ENCODE measurements at places on chromosomes 7 and 10.

DNA sequence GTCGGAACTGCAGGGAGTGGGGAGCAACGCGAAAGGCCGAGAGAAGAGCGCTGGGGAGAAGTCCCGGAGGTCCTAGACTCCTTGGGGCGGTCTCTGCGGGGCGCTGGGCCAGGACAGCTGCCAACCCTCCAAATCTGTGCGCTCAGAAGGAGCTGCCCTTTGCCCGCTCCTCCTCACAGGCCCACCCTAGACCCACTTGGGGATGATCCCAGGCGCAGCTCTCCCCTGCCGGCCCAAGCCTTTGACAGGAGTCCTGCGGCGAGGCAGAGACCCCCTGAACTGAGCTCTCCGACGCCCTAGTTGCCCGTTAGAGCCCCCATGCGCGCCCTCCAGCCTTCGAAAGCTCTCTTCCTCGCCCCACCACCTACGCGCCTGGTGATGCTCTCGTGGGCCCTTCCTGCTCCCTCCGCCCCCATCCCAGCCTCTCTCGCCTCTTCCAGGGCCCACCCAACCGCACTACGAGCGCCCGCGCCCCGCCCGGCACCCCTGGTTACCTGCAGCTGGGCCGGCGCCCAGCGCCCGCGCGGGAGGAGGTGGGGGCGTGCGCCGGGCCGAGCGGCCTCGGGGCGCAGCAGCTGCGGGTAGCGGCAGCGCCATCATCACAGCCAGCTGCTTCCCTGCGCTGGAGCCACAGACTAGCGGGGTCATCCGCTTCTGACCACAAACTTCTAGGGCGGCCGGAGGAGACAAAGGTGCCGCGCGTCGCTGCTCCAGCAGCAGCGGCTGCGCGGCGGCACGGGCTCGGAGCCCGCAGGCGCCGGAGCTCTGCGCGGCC is 353.4 kb downstream of the DNAJB6 start:
- peak; percentile 30 for DNase-seq

- DNase-seq, result no peak
These were observed 142.6 kb upstream of the ASAH2 start for GRCh38 chr10:50393784-50394467.

GRCh38 chr7:1211611-1212010 is 21.1 kb upstream of the UNCX start:
- no peak for DNase-seq

DNA sequence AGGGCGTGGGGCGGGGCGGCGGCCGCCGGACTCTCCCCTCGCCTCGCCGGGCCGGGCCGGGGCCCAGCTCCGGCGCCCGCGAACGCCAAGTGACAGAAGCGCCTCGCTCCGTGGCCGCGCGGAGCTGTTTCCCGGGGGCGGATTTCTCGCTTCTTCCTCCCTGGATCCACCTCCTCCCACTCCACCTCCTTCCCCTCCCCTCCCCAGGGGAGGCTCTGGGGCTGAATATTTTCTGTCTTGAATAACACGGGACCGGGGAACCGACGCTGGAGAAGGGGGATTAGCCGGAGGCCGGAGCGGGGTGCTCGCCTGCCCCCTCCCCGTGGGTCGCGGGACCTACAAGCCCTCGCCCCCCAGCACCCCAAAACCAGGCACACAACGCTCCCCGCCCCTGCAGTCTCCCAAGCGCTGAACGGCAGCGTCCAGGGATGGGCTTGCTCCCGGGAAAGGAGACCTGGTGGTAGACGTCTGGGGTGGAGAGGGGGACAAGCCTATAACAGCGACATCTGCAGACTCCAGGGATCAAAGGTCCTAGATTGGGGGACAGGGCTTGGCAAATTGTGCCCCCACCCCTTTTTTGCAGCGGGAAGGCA is at the start of gene ARHGAP21:
Gene ARHGAP21 (minus strand): TSS at position 100 of the 593 bp plus-strand sequence. CDS start 1,988 bp downstream, outside the sequence.
- peak; percentile 52 for DNase-seq

DNA sequence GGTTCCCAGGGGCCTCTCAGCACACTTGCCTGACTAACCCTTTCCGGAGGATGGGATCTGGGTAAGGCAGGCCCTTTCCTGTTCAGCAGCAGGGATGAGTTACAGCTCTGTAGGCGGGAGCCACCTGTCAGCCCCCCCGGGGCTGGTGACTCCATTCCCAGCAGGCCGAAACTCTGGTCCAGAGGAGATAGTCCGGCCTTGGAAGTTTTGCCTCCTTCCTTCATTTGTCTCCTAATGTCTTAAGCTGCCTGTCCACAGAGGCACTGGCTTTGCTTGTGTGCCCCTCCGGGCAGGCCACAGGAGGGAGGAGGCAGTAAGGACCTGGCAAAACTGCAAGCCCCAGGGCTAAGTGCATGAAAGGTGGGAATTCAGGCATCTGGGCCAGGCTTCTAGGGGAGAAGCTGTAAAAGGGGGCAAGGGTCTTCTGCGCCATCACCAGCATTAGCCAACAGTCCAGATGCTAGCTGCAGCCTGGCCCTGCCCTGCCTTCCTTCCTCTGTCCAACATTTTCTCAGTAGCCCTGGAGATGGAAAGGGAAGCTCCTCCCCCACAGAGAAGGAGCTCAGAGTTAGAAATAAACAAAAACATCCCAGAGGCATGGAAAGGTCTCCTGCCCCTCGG is 1.2 kb downstream of the ADIRF start:
- no peak for DNase-seq

DNA sequence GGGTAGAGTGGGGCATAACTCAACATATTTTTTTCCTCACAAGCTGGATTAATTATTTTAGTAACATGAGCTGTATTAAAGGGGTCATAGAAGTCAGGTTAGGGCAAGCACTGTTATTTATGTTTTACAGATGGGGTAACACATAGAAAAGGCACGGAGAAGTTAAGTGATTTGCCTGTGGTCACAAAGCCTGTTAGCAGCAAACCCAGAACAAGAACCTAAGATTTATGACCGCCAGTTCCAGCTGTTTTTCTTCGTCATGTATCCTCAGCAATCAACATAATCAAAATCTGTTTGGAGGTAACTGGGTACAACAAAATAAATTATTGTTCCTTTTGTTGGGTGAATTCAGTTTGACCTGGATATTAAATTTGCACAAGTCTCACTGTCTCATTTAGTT is 57.2 kb upstream of the BET1 start:
- DNase-seq, result no peak

- no peak for DNase-seq
These were observed 126.9 kb downstream of the VIPR2 start for GRCh38 chr7:159017741-159018140.

GRCh38 chr10:117135026-117135372 is 3.1 kb downstream of the VAX1 start:
- no peak for DNase-seq

- no peak for DNase-seq
These were observed 26.5 kb downstream of the GTF2IRD1 start for GRCh38 chr7:74479961-74480829.

- DNase-seq, result no peak
These were observed 15.2 kb downstream of the ITPRID1 start for GRCh38 chr7:31529103-31529502.

DNA sequence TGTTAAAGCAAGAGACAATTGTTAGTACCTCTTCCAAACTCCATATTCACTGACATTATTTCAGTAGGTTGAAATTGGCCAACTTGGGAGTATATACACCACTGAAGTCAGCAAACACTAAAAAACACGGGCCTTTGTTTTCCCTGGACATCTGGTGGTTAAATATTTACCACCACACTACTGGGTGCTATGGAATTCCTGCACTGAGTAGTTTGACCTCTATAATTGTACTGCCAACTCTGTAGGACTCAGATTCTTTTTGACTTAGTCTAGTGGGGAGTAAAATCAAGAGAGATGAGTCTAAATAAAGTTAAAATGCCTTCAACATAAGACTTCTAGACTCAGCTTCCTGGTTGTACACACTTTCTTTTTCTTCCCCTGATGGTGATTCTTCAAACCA is 41.3 kb upstream of the TES start:
- DNase-seq, result no peak

DNA sequence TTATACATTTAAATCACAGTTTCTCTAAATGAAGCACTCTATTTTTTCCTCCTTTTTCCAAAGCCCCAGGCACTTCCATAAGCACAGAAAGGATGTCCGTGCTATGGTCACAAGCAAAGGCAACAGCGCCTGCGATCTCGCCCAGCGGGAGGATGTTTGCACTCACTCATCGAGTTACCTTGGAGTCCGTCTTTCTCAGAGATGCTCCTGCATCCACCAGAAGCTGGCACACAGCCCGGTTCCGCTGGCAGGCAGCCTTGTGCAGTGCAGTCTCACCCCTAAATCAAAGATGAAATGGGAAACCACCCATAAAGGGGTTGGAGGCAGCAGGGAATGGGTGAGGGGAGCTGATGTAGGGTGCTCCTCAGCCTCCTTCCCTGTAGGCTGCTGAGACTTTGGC is 51.9 kb upstream of the PTN start:
- peak; percentile 55 for DNase-seq

GRCh38 chr7:85239109-85239508 is 52.3 kb upstream of the SEMA3D start:
- DNase-seq, result no peak

GRCh38 chr7:66928388-66928787 is 7.4 kb downstream of the TMEM248 start:
- no peak for DNase-seq

DNA sequence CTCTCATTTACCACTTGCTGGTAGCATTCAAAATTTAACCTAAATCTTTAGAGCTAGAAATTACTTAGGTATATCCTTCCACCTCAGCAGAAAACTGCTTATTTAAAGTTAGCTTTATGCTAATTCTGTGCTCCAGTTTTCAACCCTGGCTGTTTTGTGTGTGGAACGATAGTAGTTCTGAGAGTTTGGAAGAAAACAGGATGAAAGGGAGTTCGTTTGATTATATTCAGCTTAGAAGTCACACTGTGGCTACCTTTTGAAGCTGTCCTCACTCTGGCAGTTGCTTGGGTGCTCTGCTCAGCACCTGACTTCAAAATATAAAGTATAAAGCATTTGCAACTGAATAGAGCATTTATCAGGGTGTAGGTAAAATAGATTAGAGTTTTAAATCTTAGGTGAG is 2.6 kb upstream of the ASCC1 start:
- no peak for DNase-seq

DNA sequence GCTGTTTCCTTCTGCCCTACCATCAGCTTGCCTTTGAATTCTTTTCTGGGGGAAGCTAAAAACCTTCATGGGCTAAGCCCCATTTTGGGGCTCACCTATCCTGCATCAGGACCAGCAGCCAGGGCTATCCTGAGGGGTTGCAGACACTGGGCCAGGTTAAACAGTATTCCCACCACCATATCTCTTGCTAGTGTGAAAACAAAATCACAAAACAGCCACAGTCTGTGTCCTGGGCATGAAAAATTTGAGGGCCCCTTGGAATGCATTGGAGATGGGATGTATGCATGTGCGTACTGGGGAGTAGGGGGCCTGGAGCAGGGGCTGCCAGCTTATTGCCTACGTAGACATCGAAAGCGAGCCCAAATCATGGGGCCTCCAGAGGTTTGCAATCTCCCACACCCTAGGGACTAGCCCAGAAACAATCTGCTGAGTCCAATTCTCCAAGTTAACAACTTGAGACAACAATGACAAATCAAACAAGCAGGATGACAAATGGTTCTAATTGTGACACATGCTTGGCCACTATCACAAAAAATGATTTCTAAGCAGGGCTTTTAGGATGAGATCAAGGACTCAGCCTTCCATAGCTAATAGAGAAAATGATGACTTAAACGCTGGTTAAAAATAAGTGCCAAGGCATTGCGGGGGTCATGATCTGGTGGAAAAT is 557.1 kb downstream of the KCNMA1 start:
- DNase-seq, result no peak

DNA sequence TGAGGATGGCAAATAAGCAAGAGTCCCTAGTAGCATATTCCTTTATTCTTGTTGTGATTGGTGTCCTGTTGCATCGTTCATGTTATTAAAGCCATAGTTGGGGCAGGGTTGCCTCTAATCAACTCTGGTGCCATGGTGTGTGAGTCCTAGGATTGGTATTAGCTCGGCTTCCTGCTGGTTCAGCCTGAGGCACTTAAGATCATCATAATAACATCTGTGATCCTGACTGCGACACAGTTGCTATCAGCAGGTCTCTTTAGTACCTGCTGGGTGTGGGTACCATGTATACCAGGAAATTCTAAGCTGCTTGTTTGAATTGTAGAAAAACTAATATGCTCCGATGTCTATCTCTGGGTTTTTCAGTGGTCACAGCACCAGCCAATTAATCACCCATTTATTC is 1.6 kb downstream of the WEE2 start:
- peak; percentile 49 for DNase-seq

DNA sequence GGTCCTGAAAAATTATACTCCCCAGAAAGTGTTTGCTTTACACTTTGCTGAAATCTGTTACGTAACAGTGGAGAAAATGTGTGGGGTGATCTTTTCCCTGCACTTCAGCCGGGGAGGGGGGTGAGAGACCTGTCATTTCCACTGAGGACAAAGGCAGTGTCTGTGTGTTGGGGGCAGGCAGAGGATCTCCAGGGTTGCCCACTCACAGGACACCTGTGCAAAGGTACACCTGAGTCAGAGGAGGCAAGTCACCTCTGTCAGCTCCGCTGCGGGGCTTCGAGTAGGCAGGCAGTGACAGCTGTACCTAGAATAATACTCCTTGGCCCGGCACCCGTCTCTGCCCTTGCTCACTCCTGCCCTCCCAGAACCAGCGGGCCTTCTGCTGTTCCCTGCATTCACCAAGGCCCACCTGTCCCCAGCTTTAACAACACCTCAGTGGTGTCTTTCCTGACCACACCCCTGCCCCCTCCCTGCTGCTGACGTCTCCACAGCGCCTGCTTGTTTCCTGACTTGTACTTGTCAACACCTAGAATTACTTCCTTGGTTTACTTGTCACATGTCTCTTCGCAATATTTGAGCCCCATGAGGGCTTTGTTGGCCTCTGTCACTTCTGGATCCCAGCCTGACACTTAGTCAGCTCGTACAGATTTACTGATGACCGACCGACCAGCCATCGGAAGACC is 159.2 kb downstream of the NEURL1 start:
- DNase-seq, result no peak

DNA sequence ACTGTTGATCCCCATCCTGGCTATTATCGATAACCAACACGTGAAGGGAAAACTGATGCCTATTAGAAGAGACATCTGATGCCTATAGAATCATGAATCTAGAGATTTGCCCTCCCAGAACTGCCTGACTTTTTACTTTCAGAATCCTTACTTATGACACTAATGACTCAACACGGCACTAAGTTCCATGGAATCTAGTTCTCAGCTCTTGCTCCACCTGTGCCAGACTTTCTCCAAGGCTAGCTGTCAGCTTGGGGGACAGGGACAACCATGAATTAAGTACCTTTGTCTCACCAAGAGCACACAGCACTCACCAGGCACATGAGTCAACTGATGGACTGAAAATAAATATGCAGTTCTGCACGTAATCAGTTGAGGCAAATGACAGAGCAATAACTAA is 184.2 kb downstream of the FRMD4A start:
- DNase-seq, result no peak

GRCh38 chr10:128398118-128398517 is 271.9 kb upstream of the MKI67 start:
- DNase-seq, result no peak

Data from NCI-H748 treated with DMSO at 0.1 percent for 48 hours (cell line).